Inflammatory macrophage treated with lipopolysaccharide for 1 hour (primary cell): ENCODE measurements at places on chromosomes 2 and 18.

DNA sequence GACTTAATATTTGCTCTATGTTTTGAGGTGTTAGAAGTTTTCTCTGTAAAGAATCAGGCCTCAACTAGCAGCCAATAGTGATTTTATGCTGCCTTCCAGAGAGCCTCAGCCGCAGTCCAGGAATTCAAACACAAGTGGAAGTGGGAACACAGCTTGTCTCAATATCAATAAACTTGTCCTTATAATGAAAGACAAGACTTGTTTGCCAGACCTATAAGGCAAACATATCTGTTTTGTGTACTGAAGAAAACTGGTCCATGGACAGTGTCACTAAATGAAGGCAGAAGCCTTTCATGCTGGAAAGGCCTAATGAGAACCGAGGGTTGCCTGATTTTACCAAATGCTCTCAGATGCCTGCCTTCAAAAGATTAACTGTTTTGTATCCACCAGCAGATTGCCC lies 182.2 kb downstream of the EPHA4 start:
- no peak for DNase-seq

GRCh38 chr2:143710879-143711278 lies 581.7 kb downstream of the ARHGAP15 start:
- DNase-seq, result no peak

GRCh38 chr2:217672472-217672871 lies 330.3 kb downstream of the TNS1 start:
- DNase-seq, result no peak

DNA sequence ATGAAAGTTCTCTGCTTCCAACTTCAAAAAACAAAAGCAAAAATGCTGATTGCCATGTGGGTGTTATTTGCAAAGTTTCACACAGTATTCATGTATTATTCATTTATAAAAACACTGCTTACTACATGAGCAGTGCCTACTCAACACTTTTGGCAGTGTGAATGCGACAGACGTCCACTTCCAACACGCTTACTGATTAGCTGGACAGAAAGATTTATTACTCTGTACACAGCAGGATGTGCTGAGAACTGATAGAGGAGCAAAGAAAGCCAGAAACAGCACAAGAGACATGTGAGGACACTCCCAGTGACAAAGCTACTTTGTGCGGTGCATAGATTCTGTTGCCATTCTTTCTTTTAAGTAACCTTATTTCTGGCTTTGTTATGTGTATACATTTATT lies 258.8 kb downstream of the DLGAP1 start:
- DNase-seq, result no peak

DNA sequence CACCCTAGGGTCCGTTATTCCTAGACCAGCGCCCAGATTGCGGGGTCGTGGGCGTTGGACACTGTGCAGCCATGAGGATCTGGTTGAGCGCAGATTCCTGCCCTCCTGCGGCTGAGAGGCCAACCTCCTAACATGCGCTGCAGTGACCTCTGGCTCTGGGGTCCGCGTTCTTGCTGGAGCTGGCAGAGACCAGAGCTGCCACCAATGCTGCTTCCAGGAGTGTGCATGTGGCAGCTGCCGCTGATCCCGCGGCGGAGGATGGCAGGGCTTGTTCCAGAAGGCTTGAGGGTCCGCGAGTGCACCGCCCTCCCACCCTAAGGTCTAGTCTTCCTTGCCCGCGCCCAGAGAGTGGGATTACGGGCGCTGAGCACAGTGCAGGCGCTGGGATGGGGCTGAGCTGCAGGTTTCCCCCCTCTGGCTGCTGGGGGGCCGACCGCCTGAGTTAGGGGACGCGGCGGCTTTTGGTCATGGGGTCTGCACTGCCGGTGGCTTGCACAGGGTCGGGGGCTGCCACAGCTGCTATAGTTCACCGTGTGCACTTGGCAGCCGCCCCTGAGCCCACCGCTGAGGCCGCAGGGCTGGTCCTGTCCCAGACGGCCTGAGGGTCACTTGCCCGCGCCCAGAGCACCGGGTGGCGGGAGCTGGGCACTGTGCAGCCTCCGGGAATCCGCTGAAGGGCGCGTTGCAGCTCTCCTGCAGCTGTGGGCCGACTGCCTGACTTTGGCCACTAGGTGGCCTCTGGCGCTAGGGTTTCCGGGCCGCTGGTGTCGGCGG lies 145.9 kb downstream of the CCDC74A start:
- DNase-seq, result peak; percentile 90

DNA sequence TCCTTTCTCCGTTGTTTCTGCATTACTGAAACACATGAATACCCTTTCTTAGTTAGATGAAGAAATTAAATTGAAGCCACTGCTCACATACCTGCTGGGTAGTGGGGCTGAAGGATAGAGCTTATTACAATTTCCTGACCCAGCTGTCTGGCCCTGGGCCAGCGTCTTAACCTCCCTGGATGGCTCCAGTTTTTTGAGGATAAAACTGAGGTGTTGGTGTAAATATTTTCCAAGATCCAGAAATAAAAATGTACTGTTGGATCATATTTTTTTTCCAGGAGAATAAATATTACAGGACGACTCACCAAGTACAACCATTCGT lies 3.5 kb downstream of the RNF144A start:
- DNase-seq, result no peak

DNA sequence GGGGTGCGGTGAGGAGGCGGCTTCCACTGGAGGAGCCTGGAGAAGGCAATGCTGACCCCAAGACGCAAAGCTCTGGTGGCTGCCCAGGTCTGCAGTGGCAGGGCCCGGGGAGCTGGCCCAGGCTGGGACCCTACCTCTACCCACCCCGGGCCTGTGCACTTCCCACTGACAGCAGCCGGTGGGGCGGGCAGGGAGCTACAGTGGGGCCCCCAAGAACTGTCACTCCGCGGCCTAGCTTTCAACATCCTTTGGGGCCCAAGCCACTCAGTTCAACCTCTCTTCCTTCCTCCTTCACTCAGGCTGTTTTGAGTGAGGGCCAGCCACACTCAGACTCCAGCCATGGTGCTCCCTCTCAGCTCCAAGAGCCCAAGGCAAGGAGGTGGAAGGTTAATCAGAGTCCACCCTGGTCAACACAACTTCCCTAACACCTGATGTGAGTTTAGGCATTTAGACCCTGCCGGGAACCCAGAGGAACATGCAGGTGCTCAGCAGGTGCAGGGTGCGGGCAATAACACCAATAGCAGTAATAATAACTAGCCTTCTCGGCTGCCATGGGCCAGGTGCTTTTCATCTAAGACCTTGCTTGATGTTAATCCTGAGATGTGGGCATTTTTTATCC lies 93.6 kb downstream of the ZFP36L2 start:
- no peak for DNase-seq

GRCh38 chr2:110948027-110948674 lies 172.6 kb upstream of the BCL2L11 start:
- DNase-seq, result no peak

- DNase-seq, result peak; percentile 34
These were observed 35.7 kb downstream of the ATP8B1 start for GRCh38 chr18:57767259-57768050.

GRCh38 chr2:158766524-158766923 lies 28.6 kb upstream of the DAPL1 start:
- no peak for DNase-seq

GRCh38 chr18:8788503-8789429 lies 83.4 kb downstream of the MTCL1 start:
- DNase-seq, result peak; percentile 47

- peak; percentile 0 for DNase-seq
These were observed 185.1 kb downstream of the MYO5B start for GRCh38 chr18:50009773-50010335.

DNA sequence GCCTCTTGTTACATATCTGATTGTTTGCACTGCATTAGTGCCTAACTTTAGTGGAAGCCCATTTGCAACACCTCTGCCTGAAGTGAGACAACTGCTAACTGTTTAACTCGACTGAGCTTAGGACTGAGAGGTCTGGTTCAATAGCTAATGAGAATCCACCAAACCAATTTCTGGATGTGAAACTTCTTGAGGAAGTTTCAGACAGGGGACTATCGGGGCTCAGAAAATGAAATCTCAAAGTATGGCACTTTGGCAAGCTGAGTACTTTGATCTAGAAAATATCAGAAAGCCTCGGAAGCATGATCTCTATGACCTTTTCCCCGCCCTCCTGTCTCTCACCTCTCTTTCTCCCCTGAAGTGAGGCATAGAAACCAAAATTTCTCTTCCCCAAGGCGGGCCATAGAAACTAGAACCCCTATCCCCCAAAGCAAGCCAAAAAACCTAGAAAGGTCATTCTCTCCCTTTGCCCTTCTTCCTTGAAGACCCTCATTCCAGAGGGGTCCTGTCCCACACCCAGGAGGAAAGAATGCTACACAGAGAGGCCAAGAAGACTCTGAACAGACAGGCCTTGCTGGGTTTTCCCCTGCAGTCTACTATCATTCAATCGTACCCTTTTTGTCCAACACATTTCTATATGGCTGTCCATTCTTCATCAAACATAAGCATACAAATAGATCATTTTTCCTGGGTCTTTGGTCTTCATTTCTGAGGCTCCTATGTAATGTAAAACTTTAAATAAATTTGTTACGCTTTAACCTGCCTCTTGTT lies 69.6 kb upstream of the CREB1 start:
- DNase-seq, result no peak

- no peak for DNase-seq
These were observed 507.5 kb upstream of the FSHR start for GRCh38 chr2:49661809-49662208.

DNA sequence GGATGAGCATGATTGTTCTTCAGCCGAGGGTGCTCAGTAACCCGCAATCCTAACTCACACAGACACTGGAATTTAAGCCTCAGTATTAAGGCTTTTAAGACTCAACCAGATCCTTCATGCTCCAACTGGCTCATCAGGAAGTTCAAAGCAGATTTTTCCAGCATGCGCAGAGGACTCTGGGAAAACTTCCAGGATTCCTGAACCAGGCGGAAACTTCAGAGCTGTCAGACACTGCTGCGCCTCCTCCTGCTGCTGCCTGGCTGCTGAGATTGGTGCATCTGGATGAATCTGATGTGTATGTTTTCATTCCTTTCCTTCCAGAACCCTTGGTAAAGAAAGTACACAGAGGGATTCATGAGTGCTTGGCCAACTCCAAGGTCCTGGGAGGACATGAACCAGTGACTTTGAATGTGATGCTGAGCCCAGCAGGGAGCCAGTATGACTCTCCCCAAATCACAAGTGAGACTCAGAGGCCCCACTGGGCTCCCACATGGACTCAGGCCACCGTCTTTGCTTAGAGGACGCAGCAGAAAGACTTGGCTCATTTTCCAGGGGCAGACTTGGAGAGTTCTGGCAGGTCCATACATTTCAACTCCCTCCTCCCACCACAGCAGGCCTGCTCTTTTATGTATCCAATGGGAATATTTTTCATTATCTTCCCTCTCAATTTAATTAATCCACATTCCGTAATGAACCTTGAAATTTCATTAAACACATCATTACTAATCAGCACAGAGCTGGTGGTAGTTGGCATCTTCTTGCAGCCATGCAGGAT lies 143.5 kb upstream of the HDAC4 start:
- no peak for DNase-seq
